ENCODE measurements at places on chromosomes 1 and 21.

GRCh38 chr1:113074237-113074636 is 1.2 kb downstream of the LRIG2 start:
- no peak for DNase-seq

GRCh38 chr1:29644812-29645211 is 408.5 kb downstream of the PTPRU start:
- no peak for DNase-seq

GRCh38 chr1:10730985-10731384 is 65.5 kb downstream of the CASZ1 start:
- no peak for DNase-seq

GRCh38 chr1:178908358-178908757 is 37.5 kb upstream of the ANGPTL1 start:
- no peak for DNase-seq

- DNase-seq, result no peak
These were observed 9.8 kb upstream of the CAMTA1 start for GRCh38 chr1:6775261-6776043.

DNA sequence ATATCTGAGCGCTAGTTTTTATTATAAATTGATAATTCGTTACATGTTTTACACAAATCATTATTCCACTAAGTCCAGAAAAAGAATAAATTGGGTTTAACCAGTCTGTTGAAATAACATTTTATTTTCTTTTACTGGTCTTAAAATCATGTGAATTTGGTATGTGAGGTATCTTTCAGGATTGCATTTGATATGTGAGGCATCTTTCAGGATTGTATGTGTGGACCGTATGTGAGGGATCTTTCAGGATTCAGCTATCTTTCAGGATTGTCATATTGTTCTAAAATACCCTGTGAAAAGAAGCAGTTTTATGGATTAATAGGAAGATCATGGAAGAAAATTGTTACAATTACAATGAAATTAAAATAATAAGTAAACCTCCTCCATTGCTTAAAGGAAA is 42.9 kb downstream of the USP25 start:
- no peak for DNase-seq

DNA sequence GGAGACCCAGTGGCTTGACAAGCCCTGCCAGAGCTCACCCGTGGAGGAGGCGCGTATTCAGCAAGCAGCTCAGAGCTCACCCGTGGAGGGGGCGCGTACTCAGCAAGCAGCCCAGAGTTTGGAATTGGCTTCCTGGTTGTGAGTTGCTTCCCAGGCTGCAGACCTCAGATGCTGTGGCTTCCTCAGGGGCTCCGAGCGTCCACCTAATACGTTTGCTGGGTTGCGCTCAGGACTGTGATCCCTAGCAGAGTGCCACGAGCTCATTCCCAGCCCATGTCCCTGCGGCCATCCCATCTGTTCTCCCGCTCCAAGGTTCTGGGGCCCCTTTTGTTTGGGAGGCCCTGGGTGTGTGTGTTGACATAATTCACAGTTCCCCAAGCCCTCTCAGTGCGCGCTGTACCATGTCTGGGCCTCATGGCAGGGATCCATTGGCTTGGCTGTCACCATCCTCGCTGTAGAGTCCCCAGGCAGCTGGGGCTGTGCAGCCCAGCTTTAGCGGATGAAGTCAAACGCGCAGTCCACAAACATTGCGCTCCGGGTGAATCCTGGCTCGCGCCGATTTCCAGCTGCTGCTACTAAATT is 3.6 kb downstream of the AJAP1 start:
- DNase-seq, result no peak

- DNase-seq, result no peak
These were observed 844 bp downstream of the NIBAN1 start for GRCh38 chr1:184973272-184974055.

DNA sequence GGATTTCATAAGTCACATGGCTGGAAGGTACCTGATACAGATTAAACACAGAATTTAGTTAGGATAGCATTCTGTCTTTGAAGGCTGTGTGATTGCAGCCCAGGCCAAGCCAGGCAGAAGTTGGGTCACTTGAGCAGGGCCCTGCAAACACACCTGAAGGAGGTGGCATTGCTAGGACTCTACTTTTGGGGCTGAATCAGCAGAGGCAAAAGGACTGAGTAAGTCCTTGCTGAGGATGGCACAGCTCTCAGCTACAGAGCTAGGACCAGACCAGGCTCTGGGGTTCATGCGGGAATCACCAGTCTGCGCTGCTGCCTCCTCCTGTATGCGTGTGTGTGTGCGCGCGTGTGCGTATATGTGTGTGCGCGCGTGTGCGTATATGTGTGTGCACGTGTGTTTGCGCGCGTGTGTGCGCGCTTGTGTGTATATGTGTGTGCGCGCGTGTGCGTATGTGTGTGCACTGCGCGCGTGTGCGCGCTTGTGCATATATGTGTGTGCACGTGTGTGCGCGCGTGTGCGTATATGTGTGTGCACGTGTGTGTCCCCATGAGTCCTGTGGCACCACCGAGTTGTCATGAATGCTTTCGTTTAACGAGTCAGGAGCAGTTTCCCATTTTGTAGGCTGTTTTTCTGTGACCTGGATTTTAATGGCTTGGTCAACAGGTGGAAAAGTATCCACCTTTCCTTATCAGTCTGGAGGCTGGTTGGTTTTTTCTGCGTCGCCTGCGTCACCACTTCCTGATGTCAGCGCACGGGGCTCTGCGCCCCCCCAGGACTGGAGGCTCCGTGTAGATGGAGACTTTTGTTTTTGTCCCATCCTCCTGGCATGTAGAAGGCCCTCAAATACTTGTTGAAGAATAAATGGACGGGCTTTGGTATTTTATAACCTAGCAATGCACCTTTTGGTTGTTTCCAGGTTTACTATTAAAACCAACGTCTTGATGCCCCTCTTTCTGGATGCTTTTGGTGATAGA is 34.7 kb downstream of the ADARB1 start:
- no peak for DNase-seq

GRCh38 chr1:30291526-30291925 is 431.9 kb downstream of the MATN1 start:
- DNase-seq, result no peak

DNA sequence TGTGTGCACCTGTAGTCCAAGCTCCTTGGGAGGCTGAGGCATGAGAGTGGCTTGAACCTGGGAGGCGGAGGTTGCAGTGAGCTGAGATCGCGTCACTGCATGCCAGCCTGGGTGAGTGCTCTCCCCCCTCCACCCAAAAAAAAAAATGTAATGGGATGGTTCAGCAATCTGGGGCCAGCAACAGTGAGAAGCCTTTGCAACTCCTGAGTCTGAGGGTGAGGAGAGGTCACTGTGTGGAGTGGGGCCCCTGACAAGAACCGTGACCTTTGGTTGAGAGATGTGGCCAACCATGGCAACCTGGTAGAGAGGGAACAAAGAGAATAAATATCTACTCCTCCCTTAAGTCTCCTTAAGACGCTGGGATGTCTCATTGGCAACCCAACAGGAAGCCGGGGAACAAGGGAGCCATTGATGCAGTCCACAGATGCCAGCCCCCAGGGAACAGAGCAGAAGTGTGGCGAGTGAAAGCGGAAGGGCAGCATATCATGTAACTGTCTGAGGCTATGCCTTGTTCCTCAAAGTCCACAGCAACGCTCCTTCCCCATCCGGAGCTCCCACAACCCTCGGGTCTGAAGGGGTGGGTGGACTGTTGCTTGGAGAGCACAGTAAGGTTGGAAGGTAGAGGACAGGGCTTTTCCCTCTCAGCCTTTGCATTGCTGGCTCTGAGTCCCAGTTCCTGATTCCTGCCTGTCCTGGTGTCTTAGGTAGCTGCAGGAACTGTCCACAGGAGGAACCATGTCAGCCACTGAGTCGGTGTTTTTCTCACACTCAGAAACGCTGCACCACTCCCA is 8.3 kb downstream of the TRNP1 start:
- DNase-seq, result no peak

DNA sequence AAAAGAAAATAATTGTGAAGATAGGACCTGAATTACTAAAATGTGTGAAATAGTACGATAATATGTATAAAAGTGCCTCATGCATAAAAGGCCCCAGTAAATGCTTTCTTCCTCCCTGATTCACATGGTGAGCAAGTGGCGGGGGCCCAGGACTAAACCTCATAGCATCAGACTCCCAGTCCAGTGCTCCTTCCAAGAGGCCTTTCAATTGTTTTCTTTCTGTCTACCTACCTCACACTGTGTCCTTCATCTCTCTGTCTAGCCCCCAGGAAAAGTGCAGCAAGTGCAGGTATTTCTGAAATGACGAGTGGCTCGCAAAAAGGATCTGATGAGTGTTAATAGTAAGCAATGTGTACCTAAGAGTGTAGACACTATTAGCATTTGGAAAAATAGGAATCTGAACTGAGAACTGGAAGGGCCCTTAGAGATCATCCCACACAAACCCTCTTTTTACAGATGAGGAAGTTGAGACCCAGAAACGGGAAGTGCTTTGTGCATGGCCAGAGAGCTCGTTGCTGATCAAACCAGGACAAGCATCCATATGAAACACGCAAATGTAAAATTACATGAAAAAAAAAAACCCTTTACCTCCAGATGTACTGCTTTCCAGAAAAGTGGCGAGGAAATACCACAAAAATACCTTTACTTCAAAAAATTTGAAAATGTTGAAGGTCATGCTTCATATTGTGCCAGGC is 118.2 kb upstream of the HOOK1 start:
- DNase-seq, result no peak

- no peak for DNase-seq
These were observed 18.8 kb upstream of the ZNF281 start for GRCh38 chr1:200428482-200429205.

DNA sequence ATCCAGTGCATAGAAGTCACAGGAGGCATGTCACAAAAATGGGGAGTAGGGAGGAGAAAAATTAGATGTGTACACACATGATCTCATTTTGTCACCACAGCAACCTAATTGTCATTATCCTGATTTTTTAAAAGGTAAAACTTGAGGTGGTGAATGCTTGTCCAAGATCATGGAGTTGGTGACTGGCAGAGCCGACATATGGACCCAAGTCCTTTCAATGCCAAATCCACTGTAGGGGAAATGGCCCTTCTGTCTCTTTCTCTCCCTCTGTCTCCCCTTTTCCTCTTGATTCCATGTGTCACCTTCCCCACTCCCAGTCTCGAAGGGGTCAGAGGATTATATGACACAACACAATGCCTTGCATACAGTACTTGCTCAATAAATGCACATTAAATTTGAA is 65.7 kb upstream of the JUN start:
- DNase-seq, result no peak

DNA sequence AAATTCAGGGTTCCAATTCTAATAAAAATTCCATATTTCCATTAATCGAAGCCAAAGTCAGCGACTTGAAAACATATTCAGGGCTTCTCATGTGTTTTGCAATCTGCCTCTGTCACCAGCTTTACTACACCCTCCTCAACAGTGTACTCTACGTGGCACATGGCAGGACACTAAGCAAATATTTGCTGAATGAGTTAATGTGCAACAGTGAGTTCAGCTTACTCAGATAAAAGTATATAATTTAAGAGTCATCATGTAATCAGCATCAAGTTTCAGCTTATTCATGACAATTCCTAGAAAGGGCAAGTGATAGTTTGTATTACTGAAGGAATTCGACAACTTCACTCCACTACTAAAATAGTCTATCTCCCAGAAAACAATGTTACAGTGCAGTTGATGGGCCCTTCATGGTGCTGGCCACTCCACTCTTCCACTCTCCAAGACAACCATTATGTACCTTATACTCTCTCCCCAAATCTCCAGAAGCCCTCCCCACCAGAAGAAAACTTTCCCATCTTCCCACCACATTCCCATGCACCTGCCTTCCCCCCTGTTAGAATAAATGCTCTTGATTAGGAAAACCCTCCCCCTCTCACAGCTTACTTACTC is 97.3 kb downstream of the TTLL7 start:
- DNase-seq, result no peak

- no peak for DNase-seq
These were observed 274.8 kb downstream of the PTPRC start for GRCh38 chr1:198913667-198914066.

- no peak for DNase-seq
These were observed 49.6 kb upstream of the PSMG1 start for GRCh38 chr21:39232861-39233291.

DNA sequence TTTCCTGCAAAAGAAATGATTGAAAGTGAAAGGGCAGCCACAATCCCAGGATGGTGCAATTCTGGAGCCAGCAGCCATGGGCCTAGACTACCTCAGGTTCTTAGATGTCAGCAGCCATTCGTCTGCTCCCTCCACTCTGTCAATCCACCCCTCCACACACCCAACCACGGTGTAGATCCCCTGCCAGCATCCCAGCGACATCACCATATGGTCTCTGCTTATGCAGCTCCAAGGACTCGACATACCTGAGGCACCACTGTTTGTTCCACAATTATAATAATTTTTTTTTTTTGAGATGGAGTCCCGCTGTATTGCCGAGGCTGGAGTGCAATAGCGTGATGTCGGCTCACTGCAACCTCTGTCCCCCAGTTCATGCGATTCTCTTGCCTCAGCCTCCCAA is 6.5 kb downstream of the SYNC start:
- no peak for DNase-seq

DNA sequence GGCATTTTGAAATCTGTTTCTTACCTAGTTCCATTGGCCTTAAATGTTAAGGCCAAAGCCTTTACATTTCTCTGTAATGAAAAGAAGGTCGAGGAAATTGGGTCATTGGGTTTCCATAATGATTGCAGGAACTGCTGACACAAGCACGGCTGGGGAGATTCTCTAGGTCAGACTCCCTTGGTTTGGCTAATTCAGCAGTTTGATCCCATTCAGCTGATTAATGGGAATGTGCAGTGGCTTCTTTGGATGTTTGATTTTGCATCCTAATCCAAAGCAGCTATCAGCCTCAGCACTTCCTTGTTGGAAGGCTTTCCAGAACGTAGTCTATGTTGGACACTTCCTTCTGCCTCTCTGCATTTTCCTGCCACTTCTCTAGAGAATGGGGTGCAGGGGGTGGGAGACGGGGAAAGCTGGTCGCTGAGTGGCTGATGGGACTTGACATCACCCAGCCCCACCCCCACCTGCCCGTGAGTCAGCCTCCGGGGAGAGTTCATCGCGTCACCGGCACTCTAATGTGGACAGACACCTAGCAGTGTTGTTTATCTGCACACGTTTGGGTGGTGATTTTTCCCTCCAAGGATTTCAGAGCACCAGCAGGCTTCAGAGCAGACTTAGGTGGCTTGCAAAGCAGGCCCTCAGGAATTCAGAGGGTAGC is 5.4 kb downstream of the PSEN2 start:
- no peak for DNase-seq

- DNase-seq, result no peak
These were observed 609 bp upstream of the CHTOP start for GRCh38 chr1:153633161-153633753.

DNA sequence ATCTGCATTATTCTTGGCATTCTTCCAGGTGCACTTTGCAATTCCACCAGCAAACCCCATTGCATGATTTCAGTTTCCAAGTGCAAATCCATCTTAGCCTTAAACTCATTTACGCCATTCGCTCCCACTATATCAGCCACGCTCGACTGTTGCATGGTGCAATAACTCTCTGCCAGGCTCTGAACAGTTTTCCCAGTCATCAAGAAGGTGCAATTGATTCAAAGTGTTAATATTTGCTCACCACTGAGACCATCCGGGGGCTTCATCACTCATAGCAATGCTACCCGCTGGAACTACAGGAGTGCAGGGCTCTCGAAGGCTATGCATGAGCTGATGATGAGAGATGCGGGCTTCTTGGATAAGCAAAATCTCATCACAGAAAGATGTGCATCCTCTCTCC is 488.2 kb downstream of the OMA1 start:
- no peak for DNase-seq

GRCh38 chr1:77926561-77927357 is 38.3 kb downstream of the NEXN start:
- DNase-seq, result no peak

GRCh38 chr1:46423574-46424240 is 29.6 kb downstream of the FAAH start:
- DNase-seq, result no peak

All from stimulated activated naive CD4-positive, alpha-beta T cell (primary cell).